Naive thymus-derived CD4-positive, alpha-beta T cell (primary cell): ENCODE measurements at places on chromosomes 4 and X.

DNA sequence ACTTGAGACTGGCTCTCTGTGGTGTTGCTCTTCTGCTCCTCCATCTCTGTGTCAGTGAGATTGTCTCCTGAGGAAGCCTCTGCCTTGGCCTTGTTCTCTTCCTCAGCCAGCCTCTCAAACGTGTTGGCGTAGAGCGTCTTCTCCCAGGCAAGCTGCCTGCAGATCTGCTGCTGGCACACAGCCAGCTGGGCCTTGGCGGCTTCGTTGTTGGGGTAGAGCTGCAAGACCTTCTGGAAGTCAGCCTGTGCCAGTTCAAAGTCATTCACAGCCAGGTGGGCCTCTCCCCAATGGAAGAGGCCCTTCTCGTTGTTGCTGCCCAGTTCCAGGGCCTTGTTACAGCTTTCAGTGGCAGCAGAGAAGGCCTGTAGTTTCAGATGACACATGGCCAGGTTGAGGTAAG lies 159.1 kb downstream of the NDST3 start:
- DNase-seq = no peak

DNA sequence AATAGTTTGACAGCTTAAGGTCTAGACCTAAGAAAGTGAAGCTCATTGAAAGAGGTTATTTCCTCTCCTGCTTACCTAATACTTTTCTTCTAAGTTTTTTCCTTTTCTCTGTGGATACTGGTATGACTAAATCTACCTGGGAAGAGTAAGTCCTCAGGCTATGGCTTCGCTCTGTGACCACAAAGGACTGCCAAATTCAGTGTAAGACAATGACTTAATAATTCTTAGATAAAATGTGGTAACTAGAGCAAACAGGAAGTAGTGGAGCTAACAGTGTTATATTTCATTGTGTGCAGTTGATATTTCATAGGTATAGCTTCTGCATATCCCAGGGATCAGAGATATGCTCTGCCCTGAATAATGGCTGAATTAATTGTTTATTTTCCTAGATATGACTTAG lies 418.9 kb downstream of the CCSER1 start:
- no peak for DNase-seq

DNA sequence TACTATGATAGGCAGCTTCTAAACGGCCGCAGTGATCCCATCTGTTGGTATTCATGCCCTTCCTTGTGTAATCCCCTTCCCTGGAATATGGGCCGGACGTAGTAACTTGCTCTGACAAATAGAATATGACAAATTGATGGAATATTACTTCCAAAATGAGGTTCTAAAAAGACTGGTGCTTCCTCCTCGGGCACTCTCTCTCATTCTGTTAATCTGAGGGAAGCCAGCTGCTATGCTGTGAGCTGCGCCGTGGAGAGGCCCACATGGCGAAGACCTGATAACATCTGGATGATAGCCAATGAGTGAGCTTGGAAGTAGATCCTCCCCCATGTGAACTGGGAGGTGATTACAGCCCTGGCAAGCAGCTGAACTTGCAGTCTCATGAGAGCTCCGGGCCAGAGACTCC lies 27.2 kb upstream of the SLC25A4 start:
- no peak for DNase-seq

GRCh38 chrX:13826770-13827169 lies 9.9 kb upstream of the GPM6B start:
- no peak for DNase-seq

- DNase-seq = no peak
Observed at GRCh38 chr4:130023088-130023487, 927.1 kb downstream of the C4orf33 start.

GRCh38 chrX:141185366-141185765 lies 8.4 kb upstream of the LDOC1 start:
- DNase-seq = no peak

GRCh38 chrX:129360175-129360574 lies 163.1 kb downstream of the SMARCA1 start:
- DNase-seq = peak; percentile 8
